ENCODE measurements at places on chromosomes 11 and 22. TPM values are rescaled to one million over a fixed set of nuclear protein-coding genes. Genes with fewer than 3 reads are reported as not detected.

Gene C11orf91
- total RNA-seq, result not detected

Gene ZNF74
- total RNA-seq, result 10.7 TPM

Gene CEND1
- 0.15 TPM for total RNA-seq

Gene DSCAML1
- not detected for total RNA-seq

Gene RASD2
- total RNA-seq, result 0.06 TPM
